NCI-H748 treated with DMSO at 0.1 percent for 48 hours (cell line): ENCODE measurements at places on chromosomes 3 and 15.

GRCh38 chr15:63040954-63041353 lies 1.6 kb upstream of the TPM1 start:
- no peak for DNase-seq

DNA sequence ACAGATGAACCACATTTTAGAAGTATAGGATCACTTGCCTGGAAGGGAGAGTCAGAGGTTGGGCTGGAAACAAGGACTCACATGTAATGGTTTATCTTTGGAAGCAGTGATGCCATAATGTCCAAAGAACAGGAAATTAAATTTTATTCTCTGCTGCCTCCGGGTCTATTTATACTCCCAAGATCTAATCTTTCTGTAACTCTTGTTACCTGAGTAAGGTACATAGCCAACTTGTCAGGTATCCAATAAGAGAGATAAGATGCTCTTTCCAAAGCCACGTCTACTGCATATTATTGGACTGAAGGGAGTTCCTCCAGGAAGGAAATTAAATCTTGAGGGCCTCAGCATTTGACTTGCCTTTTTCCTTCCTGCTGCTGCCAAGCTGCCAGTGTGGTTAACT lies 71.0 kb downstream of the CRYGS start:
- DNase-seq = no peak

- DNase-seq = no peak
These were observed 19.3 kb downstream of the ATP1B3 start for GRCh38 chr3:141895731-141896130.

- no peak for DNase-seq
These were observed 404.6 kb downstream of the SI start for GRCh38 chr3:164673738-164674137.

DNA sequence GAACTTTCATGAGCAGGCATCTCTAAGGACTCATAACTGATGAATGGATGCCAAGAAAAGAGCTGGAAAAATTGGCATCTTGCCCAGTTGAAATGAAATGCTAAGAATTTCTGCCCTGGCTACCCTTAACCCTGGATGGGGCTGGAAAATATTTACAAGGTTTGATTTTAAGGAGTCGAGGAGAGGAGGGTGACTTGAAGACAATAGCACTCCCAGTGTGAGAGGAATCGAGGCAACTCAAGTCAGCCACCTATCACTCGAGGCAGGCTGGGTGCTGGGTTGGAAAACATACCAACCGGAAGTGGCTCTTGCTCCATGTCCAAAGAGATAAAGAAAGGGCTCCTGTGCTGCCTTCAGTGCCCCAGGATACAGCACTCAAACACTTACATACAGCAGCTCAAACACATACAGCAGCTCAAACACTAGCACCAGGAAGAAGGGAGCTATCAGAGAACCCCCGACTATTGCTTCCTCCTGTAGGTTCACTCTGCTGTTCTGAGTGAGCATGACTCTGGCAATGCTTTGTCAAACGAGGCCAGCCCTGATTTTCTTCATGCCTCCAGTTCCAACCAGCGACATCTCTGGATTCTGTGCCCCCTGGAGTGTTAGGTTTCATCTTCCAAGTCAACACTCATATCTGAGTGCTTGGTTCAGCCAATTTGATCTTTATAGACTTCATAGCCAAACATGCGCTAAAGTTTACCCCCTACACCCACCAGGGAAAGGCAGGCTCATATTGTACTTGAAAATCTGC lies 4.9 kb downstream of the PRICKLE2 start:
- DNase-seq = no peak

- DNase-seq = no peak
These were observed 25.7 kb downstream of the AMOTL2 start for GRCh38 chr3:134348524-134348923.

DNA sequence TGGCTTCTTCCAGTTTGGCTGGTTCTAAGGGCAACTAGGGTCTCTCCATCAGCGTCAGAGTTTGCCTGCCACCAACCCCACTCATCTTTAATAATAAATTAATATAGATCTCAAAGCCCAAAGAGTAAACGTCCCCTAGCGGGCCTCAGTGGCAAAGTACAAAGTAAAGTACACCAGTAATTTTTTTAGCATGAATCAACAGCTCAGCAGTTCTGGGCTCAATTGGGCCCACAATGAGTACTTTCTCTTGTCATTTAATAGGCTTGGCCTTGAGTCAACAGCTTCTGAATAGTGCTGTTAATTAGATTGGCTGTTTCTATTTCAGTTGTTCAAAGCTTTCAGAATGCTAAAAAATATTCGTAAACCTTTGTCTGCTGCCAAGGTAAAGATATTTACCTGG lies 89.0 kb upstream of the PFN2 start:
- peak; percentile 32 for DNase-seq

GRCh38 chr3:98343647-98344507 lies 9.8 kb upstream of the OR5K4 start:
- DNase-seq = peak; percentile 28

DNA sequence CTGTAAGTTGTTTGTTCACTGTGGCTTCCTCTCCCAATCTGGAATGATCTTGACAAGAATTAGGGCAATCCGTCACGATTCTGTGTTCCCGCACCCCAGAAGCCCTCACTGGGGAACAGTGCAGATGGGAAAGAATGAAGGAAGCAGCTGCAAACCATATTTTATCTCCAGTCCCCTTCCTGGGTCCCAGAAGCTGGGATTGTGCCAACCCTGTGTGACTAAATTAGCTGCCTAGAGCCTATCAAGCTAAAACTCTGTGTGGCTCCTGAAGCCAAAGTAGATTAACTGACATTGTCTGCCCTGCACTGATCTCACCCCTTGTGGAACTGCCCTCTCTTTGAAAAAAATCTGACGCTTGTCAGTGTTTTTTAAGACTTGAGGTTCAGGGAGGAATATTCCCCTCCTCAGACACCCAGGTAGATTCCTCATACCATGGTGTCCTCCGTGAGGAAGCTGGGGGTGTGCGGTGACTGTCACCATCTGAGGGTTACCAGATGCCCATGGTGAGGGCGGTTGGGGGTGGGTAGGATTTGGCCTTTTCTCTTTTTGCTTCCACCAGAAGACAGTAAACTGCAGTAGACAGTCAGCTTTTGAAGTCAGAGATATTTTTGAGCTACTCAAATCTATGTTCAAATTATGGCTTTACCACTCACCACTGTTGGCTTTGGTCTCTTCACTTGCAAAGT lies 358.3 kb upstream of the TPM1 start:
- DNase-seq = no peak

- DNase-seq = no peak
These were observed 339.9 kb downstream of the CHL1 start for GRCh38 chr3:536417-536813.

DNA sequence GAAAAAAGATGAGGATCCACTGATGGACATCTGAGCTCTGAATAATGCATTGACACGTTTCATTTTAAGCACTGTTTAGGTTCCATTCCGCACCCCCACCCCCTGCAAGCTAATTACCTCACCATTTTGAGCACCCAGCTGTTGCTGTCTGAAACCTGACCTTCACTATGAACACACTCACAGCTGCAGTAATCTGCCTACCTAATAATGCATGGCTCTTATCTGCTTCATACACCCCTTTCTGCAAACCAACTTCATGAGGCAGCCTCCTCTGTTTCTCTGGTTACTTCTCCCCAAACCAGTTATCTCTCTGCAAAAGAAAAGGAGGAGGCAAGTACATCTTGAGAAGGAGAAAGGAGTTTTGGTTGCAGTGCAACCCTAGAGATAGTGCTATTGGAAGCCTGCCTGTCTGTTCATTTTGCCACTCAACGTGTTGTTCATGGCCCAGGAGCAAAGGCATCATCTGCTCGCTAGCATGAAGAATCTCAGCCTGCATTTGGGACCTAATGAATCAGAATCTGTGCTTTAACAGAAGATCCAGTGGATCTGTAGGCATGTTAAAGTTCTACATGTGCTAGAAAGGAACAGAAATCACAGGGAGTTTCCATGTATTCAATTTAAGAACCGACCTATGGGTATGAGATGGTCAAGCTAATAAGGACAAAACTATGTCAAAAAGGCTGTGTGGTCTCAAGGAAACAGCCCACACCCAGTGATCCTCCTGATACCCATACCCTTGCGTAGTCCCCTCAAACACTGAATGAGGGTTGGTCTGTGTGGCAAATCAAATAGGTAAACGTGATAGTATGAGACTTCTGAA lies 87.2 kb downstream of the MB21D2 start:
- DNase-seq = peak; percentile 12

DNA sequence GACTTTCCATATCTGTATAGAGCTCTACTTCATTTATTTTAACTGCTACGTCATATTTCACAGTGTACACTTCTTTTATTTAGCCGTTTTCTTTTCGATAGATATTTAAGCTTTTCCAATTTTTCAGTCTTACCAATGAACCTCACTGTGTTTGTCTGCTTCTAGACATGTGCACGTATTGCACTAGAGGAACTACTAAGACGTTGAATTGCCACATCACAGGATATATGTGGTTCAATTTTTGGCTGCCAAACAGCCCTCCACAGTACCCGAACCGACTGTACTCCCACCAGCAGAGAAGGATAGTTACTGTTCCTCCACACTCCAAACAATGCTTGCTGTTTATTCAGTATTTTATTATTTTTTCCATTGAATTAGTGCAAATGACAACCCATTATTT lies 2.0 kb downstream of the NR1I2 start:
- DNase-seq = no peak

GRCh38 chr3:165440380-165440779 lies 244.2 kb upstream of the SLITRK3 start:
- DNase-seq = no peak

DNA sequence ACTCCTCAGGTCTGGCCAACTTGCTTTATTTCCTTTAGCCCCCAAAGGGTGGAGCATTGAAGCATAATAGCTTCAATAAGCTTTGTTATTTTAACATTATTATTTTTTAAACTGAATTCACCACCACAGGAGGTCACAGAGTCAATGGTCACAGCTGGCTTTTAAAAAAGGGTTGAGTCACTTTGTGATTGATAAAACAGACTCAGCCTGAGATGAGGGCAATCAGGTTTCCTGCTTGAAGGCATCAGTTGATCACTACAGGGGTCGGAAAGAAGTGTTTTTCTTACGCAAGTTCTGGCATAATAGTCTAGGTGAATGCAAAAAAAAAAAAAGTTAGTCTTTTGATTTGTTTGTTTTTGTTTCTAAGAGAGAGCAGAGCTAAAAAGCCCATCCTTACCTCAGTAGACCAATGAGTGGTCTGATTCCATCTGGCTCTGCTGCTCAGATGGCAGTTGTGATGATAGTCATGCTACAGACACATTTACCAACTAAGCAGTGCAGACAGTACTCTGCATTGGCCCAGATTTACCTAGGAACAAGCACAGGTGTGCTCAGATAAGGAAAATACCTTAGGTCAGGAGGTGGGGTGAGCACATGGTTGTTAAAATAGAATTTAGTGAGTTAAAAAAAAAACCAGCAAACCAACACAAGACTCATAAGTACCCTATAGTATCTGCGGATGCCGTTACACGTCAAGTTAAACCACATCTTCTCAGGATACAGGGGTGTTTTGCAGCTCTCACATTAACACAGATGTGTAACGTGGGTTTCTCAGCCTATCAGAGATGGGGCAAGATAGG lies 22.6 kb downstream of the ZNF80 start:
- no peak for DNase-seq

- DNase-seq = no peak
These were observed 123.6 kb upstream of the STRIT1 start for GRCh38 chr3:155417119-155417517.

DNA sequence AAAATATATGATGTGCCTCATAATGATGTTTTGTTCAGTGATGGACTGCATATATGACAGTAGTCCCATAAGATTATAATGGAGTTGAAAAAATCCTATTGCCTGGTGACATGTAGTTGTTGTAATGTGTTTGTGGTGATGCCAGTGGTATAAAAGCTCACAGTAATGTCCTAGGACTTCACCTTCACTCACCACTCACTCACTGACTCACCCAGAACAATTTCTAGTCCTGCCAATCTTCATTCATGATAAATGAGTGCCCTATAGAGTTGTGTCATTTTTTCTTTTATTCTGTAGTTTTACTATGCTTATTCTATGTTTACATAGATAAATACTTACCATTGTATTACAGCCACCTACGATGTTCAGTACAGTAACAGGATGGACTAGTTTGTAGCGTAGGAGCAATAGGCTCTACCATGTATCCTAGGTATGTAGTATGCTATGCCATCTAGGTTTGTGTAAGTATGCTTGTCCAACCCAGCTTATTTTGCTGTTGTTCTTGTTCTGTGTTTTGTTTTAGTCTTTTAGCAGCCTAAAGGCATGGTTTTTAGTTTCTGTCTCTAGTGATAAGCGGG lies 88.5 kb upstream of the LRRFIP2 start:
- no peak for DNase-seq

- no peak for DNase-seq
These were observed 49.0 kb downstream of the CCDC54 start for GRCh38 chr3:107426223-107426622.

DNA sequence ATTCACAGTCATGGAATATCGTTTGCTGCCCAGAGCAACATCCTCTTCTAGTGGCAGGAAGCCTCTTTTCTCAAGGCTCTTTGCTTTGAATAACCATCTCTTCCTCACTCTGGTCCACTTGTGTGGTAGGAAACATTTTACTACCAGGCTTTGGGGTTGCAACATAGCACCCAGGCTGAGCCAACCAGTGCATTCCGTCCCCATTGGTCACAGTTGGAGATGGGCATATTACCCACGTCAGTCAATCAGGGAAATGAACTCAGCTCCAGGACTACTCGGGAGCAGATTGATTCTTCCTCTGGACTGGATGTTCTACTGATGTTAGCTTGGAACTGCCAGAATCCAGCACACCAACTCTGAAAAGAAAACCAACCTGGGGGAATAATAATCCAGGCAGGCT lies 4.2 kb upstream of the PEX5L start:
- no peak for DNase-seq

- no peak for DNase-seq
These were observed 6.3 kb downstream of the LOXL1 start for GRCh38 chr15:73932381-73933191.

DNA sequence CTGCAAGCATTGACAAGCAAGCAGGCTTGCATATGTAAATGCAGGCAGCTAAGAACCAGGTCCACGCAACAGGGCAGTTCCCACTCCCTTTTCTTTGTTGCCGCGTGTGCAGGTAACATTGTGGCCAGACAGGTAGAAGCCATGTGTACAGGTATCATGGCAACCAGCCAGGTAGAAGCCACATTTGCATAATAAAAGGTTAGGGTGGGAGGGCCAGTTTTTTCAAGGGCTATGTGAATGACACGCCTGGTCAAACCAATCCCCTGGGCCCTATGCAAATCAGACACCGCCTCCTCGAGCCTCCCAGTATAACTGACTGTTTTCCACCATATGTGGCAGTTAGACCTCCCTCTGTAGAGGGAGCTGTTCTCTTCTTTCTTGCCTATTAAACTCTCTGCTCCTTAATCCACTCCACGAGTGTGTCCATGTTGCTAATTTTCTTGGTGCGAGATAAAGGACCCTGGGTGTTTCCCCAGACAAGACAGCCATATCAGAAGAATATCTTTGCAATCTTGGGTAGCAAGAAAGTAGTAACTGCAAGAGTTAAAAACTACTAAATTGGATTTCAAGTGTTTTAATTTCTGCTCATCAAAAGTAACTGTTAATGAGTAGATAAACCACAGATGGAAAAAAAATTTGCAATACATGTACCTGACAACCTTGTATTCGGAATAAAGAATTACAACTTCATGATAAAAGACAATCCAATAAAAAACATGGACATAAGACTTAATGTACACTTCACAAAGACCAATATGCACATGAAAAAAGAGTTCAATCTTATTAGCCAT lies 21.8 kb downstream of the PCOLCE2 start:
- peak; percentile 88 for DNase-seq

- DNase-seq = no peak
These were observed 368.7 kb downstream of the MFSD1 start for GRCh38 chr3:159170436-159171003.

- no peak for DNase-seq
These were observed 151.7 kb upstream of the KCNMB2 start for GRCh38 chr3:178384321-178385230.
